ENCODE measurements at places on chromosomes 1 and 21. TPM values are rescaled to one million over a fixed set of nuclear protein-coding genes. Genes with fewer than 3 reads are reported as not detected.

Gene RAB3B
- 0.42 TPM for total RNA-seq

DNA sequence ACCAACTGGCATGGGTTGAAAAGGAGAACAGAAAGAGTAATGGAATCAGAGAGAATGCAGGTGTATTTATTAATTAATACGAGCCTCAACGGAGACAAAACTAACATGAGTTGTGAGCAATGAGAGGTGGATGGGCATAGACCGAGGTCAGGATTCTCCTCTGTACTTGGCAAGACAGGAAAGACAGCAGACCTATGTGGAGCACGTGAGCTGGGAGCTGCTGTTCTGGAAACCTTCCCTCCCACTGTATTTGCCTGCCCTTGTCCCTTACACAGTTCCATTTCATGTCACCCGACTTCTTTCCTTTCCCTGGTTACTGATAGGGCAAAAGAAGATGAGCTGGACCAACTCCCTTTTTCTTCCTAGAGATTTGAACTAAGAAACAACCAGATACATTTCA is 110.9 kb downstream of the MRPS6 start:
- DNase-seq, result no peak
- no peak overlapping the region for H3K4me3 ChIP-seq
- no peaks in the 10 kb centered on the region for H3K36me3 ChIP-seq
- H3K4me1 ChIP-seq, result no peaks in the 10 kb centered on the region
- no peak overlapping the region for H3K27ac ChIP-seq
- no peaks in the 10 kb centered on the region for H3K27me3 ChIP-seq

Gene B3GALT5
- 0.50 TPM for total RNA-seq

Gene EPB41
- 18.2 TPM for total RNA-seq

GRCh38 chr1:203870245-203870644 is 8.8 kb downstream of the SNRPE start:
- no peak overlapping the region for H3K27ac ChIP-seq
- no peaks in the 10 kb centered on the region for H3K27me3 ChIP-seq
- no peak for DNase-seq
- H3K36me3 ChIP-seq, result peaks cover 80% of the 10 kb centered on the region
- H3K4me1 ChIP-seq, result peaks cover 11% of the 10 kb centered on the region
- no peak overlapping the region for H3K4me3 ChIP-seq

- no peak overlapping the region for H3K4me3 ChIP-seq
- no peak for DNase-seq
- peaks cover 5% of the 10 kb centered on the region for H3K4me1 ChIP-seq
Measured at GRCh38 chr1:231200388-231201031, 38.7 kb downstream of the TRIM67 start.

- H3K36me3 ChIP-seq, result no peaks in the 10 kb centered on the region
- peak overlapping the region; percentile 13 for H3K4me3 ChIP-seq
- no peaks in the 10 kb centered on the region for H3K4me1 ChIP-seq
- no peaks in the 10 kb centered on the region for H3K27me3 ChIP-seq
Measured at GRCh38 chr21:34987501-34988072, 61.5 kb downstream of the RUNX1 start.

DNA sequence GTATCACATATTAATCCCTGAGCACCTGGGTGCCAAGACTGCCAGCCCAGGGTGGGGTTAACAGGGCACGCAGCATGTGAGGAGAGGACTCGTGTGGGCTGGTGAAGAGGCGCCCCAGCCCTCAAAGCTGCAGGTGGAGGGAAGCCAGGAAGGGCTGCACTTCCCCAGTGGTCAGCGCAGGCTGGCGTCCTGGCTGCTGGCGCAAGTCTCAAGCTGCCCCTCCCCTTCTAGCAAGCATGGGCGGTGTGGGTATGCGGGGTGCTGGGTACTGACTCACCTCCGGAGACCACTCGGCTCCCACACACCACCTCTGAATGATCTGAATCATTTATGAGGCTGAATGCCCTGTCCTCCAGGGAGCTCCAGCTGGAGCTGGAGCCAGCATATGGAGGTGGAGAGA is 44.0 kb downstream of the EIF2D start:
- H3K4me1 ChIP-seq, result peaks cover 4% of the 10 kb centered on the region
- no peaks in the 10 kb centered on the region for H3K36me3 ChIP-seq
- no peak overlapping the region for H3K27ac ChIP-seq
- no peak overlapping the region for H3K4me3 ChIP-seq

GRCh38 chr1:56034222-56034621 is 545.1 kb downstream of the PLPP3 start:
- H3K4me1 ChIP-seq, result peaks cover 20% of the 10 kb centered on the region
- H3K27me3 ChIP-seq, result no peaks in the 10 kb centered on the region
- H3K4me3 ChIP-seq, result no peak overlapping the region
- H3K27ac ChIP-seq, result no peak overlapping the region
- H3K36me3 ChIP-seq, result no peaks in the 10 kb centered on the region
